ENCODE measurements at places on chromosomes 2 and 18. TPM values are rescaled to one million over a fixed set of nuclear protein-coding genes. Genes with fewer than 3 reads are reported as not detected.

GRCh38 chr18:76208678-76209306, 286.2 kb downstream of the ZNF516 start:
- H3K27me3 ChIP-seq, result peaks cover 55% of the 10 kb centered on the region
- peaks cover 21% of the 10 kb centered on the region for H3K4me1 ChIP-seq
- no peak for DNase-seq
- H3K4me3 ChIP-seq, result peak overlapping the region; percentile 65

DNA sequence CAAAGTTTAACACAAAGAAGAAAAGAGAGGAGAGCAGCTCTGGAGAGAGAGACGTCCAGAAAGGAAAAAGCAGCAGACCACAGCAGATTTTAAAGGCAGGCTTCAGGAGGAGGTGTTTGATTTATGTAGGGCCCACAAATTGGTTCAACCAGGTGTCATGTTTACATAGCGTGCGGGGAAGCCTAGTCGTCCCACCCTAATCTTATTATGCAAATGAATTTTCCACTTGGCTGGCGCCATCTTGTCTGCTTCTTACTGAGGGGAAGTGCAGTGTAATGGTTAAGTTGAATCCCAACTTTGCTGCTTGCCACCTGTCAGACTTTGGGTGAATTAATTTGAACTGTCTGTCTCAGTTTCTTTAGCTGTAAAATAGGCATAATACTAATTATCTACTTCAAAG, 282.4 kb upstream of the CYRIA start:
- no peak for DNase-seq
- no peak overlapping the region for H3K4me3 ChIP-seq
- H3K36me3 ChIP-seq, result no peaks in the 10 kb centered on the region

- peak within 1 kb of the TSS; percentile 89 for H3K4me3 ChIP-seq
- H3K27ac ChIP-seq, result no peak within 1 kb of the TSS
- H3K36me3 ChIP-seq, result no peaks in the 10 kb centered on the region
- H3K27me3 ChIP-seq, result peaks cover 51% of the 10 kb centered on the region
Observed at GRCh38 chr2:27123302-27124150, at the start of gene ABHD1. Gene ABHD1, plus strand, starts transcription at chr2:27123815. Its CDS starts 134 bp downstream, at chr2:27123949.

GRCh38 chr18:37574113-37574512, 8.5 kb upstream of the CELF4 start:
- H3K27ac ChIP-seq, result no peak overlapping the region
- no peak for DNase-seq
- peaks cover 70% of the 10 kb centered on the region for H3K27me3 ChIP-seq
- H3K4me1 ChIP-seq, result peaks cover 16% of the 10 kb centered on the region
- no peaks in the 10 kb centered on the region for H3K36me3 ChIP-seq
- H3K4me3 ChIP-seq, result no peak overlapping the region

The GRB14 gene
- 8.8 TPM for total RNA-seq

The MYCN gene
- total RNA-seq, result 24.6 TPM
